AG08395 (cell line): ENCODE measurements at places on chromosomes 4 and X.

DNA sequence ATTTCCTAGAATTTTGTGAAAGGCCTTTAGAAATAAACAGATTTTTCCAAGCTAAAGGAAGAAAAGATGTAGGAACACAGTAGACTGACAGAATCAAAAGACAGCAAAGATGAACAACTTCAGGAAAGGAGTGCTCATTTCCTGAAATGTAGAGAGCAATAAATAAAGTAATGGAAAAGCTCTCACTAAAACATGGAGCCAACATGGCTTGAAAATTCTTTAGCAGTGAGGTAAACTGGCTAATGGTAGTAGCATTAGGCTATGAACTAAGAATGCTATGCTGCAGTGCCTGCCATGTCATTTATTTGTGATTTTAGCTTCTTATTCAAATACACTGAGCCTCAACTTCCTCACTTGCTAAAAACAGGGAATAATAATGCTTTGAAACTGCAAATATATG lies 108.7 kb downstream of the IQCM start:
- peak; percentile 36 for DNase-seq

- DNase-seq, result no peak
These were observed 570 bp upstream of the RNF128 start for GRCh38 chrX:106725931-106726330.

GRCh38 chr4:17580969-17581368 lies 4.0 kb downstream of the LAP3 start:
- DNase-seq, result no peak

DNA sequence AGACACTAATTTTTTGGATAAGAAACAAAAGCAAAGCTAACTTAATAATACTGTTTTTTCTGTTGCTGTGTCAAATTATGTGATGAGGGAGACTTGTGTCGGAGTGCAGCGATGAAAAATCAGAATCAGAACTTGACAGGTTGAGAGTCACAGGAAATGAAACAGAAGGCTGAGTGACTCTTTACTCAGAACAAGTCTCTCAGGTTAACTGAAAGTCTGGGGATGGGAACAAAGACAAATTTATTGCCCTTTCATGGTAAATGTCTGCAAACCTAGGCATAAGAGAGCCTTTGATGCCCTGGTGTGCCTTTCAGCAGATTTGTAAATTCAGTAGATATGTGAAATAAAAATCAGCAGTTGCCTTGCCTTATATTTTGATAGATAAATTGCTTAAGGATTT lies 96.0 kb downstream of the ADGRL3 start:
- DNase-seq, result no peak

DNA sequence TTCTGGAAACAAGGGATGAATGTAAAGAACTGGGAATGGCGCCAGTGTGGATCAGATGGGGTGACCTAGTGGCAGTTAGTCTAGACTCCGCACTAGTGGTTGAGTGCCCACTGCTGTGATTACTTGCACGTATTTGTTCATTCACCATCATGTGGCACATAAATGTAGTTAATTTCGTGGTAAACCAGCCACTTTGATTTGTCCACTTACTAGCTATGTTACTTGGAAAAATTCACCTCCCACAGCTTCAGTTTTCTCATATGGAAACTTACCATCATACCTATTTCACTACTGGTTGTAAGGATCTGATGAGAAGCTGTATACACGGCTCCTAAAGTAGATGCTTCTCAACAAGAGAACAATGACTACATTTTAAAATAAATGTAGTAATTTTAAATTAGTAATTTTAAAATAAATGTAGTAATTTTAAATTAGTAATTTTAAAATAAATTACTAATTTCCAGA lies 394 bp upstream of the DYNLT3 start:
- DNase-seq, result no peak

DNA sequence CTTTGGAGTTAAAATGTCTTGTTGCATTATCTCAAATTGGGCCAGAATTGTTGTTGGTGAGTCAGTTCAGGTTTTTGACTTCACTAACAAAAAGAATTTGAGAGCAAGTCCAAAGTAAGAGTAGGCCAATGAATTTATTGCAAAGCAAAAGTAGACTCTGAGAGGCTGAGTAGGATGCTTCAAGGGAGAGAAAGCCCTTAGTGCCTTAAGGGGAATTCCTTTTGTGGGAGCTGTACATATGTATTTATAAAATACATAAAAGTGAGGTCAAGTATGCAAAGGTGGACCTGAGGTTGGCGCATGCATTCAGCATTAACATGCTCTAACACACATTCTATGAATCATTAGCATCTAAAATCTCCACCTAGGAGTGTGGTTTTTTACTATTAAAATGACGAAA lies 565.4 kb downstream of the GRXCR1 start:
- DNase-seq, result no peak

DNA sequence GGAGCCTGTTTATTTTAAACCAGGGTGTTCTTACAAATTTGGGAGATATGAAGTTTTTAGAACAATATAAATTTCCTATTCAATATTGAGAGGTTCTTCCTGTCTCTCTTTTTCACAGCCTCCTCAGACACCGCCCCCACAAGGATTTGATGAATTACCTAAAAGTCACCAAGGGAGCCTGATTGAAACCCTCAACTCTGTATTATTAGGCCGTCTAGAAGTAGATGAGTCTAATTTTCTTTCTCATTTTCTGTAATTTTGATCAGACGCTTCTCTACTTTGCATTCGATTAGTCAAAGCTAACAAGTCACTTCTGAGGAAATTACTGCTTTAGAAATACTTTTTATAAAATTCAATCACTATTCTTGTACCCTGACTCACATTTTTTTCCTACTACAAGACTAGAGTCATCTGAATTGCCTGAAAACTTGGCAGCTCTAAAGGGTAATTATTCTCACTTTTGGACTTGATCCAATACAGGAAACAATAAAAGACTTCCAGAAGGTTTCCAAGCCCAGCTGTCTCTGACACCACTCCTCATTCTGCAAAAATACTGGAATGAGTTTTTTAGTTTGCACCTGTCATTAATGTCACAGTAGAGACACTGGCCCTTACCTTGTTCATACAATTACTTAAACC lies 111.2 kb downstream of the ELOVL6 start:
- DNase-seq, result peak; percentile 38

DNA sequence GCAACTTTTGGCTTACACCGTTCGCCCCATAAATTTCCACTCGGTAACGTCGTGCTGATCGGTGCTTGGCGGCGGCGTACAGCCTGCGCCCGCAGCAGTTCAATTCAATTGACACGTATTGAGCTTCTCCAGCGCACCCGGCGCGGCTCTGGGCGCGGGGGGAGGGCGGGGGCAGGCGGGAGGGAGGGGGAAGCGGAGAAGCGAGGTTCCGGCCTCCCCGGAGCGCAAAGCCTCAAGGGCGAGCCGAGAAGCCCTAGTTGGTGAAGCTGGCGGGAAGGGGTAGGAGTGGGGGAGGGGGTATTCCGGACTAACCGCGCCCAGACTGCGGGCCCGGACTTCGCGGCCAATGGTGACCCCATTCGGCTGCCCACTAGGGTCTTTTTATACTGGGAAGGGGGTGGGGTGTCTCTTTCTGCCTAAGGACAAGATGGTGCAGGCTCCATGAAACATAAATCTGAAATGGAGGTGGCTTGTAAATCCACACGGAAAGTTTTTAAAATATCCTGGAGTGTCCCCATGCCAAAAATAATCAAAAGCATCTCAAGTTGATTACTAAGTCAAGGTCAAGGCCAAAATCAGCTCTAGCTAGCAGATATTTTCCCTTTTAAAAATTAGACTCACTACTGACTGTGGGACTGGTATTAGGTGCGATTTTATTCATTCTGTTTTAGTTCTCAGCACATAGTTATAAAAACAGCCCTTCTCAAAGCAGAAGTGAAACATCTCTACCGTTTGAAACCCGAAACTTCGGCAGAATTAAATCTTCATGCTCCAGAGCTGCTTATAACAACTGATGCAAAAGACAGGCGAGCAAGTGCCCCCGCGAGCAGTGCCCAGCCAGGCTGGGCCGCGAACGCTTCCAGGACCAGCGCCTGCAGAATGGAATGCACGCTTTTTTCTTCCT lies 1.5 kb upstream of the BCOR start:
- no peak for DNase-seq

GRCh38 chr4:54717694-54718093 lies 59.9 kb downstream of the KIT start:
- no peak for DNase-seq

- DNase-seq, result peak; percentile 72
These were observed 4.3 kb downstream of the ELOVL6 start for GRCh38 chr4:110193822-110194761.

- no peak for DNase-seq
These were observed 684.9 kb downstream of the TRAM1L1 start for GRCh38 chr4:116400480-116400879.

DNA sequence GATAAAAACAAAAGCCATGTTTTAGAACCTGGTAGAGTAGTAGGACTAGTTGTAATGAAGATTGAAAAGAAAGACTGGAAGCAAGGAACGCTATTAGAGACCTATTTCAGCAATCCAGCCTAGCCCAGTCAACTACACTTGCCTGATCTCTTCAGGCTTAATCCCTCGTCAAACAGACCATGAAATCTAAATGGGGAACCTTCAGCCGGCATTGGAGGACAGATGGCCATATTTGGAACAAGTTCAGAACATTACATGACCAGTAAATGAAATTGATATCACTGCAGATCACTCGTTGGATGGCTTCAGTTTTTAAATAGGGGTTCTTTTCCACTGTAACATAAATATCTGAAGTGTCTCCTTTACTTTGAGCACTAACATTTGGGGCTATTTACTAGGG lies 84.8 kb upstream of the WDR44 start:
- no peak for DNase-seq

GRCh38 chr4:119646347-119647071 lies 17.9 kb upstream of the PDE5A start:
- DNase-seq, result peak; percentile 34

DNA sequence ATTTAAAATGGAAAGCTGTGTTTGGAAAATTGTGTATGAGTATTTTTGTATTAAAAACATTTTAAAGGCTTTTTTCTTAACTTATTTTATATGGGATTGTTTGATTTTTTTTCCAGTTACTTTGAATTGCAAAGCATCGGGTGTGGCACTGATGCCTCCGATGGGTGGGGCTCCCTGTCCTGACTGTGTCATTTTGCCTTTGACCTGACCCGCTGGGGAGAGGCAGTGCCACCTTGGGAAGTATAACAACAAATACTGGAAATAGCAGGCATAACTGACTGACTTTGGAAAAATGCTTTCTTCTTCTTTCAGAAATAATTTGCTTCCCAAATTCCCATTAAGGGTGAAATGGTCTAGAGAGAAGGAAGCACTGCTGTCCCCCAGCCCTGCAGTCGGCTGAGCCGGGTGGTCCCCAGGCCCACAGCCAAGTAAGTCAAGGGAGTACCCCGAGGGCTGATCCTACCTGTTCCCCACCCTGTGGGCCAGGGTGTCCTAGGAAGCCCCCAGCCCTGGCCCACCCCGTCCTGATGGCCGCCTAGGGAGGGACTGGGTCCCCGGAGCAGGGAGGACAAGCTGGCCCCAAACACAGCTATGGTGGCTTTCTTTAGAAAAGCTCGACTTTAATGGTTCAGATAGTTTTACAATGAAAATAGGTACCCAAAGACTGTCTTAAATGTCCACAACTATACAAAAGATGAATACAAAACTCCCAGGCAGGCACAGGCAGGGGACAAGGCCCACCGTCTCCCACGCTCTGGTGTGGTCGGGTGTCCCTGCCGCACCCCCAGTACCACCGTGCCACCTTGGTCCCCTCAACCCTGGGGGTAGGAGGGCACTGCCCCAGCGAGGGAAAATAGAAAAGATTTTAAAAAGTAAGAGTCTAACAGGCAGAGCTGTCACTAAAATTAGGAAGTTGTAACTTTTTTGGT lies 26.4 kb downstream of the NELFA start:
- no peak for DNase-seq

GRCh38 chr4:74948236-74948635 lies 15.3 kb downstream of the PARM1 start:
- DNase-seq, result no peak

GRCh38 chrX:43878906-43879526 lies 3.2 kb downstream of the MAOB start:
- no peak for DNase-seq

DNA sequence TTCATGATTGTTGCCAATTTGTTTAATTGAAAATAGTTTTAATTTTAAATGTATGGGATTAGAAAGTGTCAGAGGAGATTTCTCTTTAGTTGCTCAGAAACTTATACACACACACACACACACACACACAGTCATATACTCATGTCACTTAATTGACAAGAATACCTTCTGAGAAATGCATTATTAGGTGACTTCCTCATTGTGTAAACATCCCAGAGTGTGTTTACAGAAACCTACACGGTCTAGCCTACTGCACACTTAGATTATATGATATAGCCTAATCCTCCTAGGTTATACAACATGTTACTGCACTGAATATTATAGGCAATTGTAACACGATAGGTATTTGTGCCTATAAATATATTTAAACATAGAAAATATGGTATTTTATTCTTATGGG lies 1327.4 kb downstream of the FSTL5 start:
- no peak for DNase-seq

- DNase-seq, result no peak
These were observed 18.9 kb downstream of the PRDM8 start for GRCh38 chr4:80216100-80216761.

- peak; percentile 39 for DNase-seq
These were observed 58.2 kb downstream of the DCLK2 start for GRCh38 chr4:150136481-150136880.

DNA sequence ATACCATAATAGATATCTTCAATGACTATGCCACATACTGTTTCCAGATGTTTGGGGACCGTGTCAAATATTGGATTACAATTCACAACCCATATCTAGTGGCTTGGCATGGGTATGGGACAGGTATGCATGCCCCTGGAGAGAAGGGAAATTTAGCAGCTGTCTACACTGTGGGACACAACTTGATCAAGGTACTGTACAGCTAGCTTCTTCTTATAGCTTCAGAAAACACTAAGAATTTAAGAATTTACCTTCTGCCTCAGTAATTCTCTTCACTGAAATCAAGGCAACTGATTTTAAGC lies 805 bp downstream of the KLB start:
- DNase-seq, result no peak

DNA sequence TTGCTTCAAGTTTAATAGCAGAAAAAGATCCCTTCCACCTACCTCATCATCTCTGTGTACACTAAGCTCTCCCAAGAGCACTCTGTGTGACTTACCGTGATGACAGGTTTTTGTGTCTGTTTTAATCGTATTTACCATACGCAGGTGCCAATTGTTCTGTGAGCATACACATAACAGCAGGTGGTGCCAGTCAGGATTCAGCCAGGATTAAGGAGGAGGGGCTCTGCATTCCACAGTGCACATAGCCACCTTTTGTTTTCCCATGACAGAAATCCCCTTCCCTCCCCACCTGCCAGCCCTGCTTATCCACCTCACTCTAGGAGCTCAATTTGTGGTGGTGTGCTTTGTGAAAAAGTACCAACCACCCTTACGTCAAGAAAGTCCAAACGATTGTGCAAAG lies 14.8 kb downstream of the ANK2 start:
- DNase-seq, result no peak

DNA sequence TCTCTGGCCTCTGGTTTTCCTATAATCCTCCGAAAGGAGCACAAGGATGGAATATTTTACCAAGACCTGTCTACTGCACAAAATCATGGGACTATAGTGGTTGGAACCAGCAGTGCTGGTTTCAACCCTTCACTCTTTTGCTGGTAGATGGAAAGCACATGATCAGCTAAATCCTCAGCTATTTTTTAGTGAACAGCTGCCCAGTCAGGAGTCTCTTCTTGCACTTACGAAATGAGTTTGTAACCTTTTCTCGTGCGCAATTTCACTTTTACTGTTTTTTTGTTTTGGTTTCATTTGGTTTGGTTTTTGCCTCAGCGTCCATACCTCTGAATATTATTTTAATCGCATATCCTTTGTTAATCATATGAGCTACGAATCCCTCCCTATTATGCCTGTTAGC lies 418.5 kb upstream of the CPEB2 start:
- no peak for DNase-seq

GRCh38 chrX:72142094-72142793 lies 10.5 kb upstream of the RTL5 start:
- DNase-seq, result no peak
